Fibroblast of the aortic adventitia (primary cell): ENCODE measurements at places on chromosomes 13 and 19. TPM values are rescaled to one million over a fixed set of nuclear protein-coding genes. Genes with fewer than 3 reads are reported as not detected.

GRCh38 chr19:20273951-20274570, 107.0 kb downstream of the ZNF486 start:
- DNase-seq, result no peak

- DNase-seq, result no peak
These were observed 933.3 kb downstream of the PCDH9 start for GRCh38 chr13:66296875-66297274.

OR7C1 gene
- not detected in 2 replicates for total RNA-seq

- no peak for DNase-seq
These were observed 10.0 kb upstream of the CACNG6 start for GRCh38 chr19:53981376-53981951.

DNA sequence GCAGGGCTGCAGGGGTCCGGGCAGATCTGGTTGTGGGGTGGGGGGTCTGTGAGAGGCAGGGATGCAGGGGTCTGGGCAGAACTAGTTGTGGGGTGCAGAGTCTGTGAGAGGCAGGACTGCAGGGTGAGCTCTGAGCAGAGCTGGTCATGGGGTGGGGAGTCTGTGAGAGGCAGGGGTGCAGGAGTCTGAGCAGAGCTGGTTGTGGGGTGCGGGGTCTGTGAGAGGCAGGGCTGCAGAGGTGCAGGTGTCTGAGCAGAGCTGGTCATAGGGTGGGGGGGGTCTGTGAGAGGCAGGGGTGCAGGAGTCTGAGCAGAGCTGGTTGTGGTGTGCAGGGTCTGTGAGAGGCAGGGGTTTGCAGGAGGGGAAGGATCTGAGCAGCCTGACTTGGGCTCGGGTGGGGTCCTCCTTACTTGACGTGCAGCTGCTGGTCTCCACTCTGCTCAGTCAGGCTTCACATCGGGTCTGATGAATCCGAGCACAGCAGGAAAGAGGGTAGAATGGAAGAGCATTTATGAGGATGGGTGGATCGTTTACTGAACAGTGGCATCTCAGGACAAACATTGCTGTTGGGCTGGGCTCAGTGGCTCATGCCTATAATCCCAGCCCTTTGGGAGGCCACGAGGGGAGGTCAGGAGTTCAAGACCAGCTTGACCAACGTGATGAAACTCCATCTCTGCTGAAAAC, 31.2 kb downstream of the IGFL2 start:
- DNase-seq, result no peak

- DNase-seq, result no peak
These were observed 358.7 kb downstream of the IRS2 start for GRCh38 chr13:109427695-109428094.

GRCh38 chr13:44300895-44301638, 72.6 kb upstream of the SERP2 start:
- DNase-seq, result peak; percentile 77

DNA sequence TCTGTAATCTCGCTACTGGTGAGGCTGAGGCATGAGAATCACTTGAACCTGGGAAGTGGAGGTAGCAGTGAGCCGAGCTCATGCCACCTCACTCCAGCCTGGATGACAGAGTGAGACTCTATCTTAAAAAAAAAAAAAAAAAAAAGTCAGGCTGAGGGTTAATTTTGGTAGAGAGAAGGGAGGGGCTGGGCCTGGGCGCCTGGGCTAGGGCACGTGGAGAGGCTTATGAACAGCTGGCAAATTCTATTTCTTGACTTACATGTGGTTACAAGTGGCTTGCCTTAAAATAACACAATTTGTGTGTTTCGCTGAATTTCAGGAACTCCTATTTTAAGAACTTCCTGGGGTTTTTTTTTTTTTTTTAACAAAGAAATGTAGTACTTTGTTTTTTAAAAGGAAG, 47.6 kb upstream of the MAP3K10 start:
- peak; percentile 40 for DNase-seq

DNA sequence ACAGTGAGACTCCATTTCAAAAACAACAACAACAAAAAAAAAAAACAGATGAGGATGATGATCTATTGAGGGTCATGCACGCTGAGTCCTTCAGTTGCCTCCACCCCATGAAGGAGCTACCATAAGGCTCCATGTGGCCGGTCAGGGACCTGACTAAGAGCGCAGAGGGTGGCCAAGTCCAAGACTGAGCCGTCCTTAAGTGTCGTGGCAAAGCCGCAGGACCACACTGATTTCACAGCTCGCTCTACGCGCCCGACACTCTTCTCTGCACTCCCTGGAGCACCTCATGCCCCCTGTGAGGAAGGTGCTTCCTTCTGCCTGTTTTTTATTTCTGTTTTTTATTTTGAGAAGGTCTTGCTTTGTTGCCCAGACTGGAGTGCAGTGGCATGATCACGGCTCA, 12.3 kb downstream of the TTYH1 start:
- no peak for DNase-seq

PNMA8B gene
- 1.6 and 6.3 TPM in 2 replicates for total RNA-seq

GPR12 gene
- 0.41 TPM in 1 of 2 replicates, not detected in the other for total RNA-seq

N4BP2L1 gene
- 1.9 and 9.5 TPM in 2 replicates for total RNA-seq

GAPDHS gene
- not detected in 2 replicates for total RNA-seq

ATP4B gene
- not detected in 2 replicates for total RNA-seq

DNA sequence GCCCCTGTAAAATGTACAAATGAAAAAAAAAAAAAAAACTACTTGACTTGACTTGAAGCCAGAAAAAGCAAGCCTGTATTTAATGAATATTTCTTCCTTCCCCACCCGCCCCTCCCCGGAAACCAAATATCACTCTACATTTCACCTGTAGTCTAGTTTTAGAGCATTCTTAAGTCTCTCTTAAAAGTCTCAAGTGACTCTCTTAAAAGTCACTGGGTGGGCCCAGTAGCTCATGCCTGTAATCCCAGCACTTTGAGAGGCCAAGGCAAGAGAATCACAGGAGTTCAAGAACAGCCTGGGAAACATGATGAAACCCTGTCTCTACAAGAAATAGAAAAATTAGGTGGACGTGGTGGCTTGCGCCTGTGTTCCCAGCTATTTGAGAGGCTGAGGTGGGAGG, 72.0 kb downstream of the TSC22D1 start:
- no peak for DNase-seq

GRCh38 chr19:10643968-10644259, 10.2 kb upstream of the ILF3 start:
- no peak for DNase-seq

DNA sequence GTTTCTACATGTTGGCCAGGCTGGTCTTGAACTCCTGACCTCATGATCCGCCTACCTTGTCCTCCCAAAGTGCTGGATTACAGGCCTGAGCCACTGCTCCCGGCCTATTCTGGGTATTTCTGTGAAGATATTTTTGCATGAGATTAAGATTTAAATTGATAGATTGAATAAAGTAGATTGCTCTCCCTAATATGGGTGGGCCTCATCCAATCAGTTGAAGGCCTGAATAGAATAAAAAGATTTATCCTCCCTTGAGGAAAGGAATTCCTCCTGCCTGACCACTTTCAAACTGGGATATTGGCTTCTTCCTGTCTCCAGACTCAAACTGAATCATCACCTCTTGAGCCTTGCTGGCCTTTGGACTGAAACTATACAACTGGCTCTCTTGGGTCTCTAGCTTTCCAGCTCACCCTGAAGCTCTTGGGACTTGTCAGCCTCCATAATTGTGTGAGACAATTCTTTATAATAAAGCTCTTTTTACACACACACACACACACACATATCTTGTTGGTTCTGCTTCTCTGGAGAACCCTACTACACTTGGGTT, 36.1 kb upstream of the CXCL17 start:
- DNase-seq, result no peak

STOML3 gene
- not detected in 2 replicates for total RNA-seq

RYR1 gene
- total RNA-seq, result under 0.01 TPM in 1 of 2 replicates, not detected in the other

KLK3 gene
- not detected in 2 replicates for total RNA-seq

GRCh38 chr13:65555962-65556361, 1674.2 kb downstream of the PCDH9 start:
- DNase-seq, result no peak

- no peak for DNase-seq
These were observed 11.9 kb downstream of the MEIS3 start for GRCh38 chr19:47407417-47407774.

CACNA1A gene
- 13.7 and 42.8 TPM in 2 replicates for total RNA-seq

DNA sequence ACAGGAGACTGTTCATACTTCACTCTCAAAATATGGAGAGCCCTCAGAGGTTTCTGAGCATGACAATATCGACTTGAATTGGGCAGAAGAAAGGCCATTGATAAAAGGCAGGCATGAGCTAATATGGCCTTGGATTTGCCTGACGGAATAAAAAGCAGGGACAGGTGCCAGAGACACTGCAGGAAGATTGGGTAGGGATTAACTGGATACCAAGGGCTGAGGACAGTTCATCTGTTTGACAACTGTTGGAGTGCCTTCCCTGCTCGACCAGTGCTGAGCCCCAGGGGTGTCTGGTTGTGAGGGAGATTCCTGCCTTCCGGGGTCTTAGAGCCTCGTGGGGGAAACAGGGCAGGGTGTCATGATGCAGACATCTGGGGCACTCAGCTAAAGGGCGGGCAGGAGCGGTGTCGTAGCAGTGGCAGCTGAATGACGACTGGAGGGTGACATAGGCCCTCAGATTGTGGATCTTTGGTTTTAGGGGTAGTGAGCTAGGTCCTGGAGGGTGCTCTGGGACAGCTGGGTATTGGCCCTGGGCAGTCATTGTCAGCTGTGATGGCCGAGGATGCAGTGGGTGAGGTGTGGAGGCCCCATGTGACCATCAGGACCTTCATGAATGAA, 12.3 kb downstream of the GATAD2A start:
- no peak for DNase-seq

- DNase-seq, result no peak
These were observed 6.0 kb downstream of the ZNF865 start for GRCh38 chr19:55611300-55611982.
